ENCODE measurements at places on chromosomes 1 and 21. TPM values are rescaled to one million over a fixed set of nuclear protein-coding genes. Genes with fewer than 3 reads are reported as not detected.

- no peak for DNase-seq
- H3K4me3 ChIP-seq: no peak overlapping the region
- H3K27ac ChIP-seq: no peak overlapping the region
- no peaks in the 10 kb centered on the region for H3K27me3 ChIP-seq
- H3K36me3 ChIP-seq: peaks cover 10% of the 10 kb centered on the region
Observed at GRCh38 chr1:202938287-202938925, 11.4 kb upstream of the KLHL12 start.

GRCh38 chr1:182304627-182305026 is 87.0 kb downstream of the GLUL start:
- H3K36me3 ChIP-seq: no peaks in the 10 kb centered on the region
- peak overlapping the region; percentile 7 for H3K27ac ChIP-seq
- H3K27me3 ChIP-seq: no peaks in the 10 kb centered on the region
- DNase-seq: no peak
- H3K4me3 ChIP-seq: no peak overlapping the region

DNA sequence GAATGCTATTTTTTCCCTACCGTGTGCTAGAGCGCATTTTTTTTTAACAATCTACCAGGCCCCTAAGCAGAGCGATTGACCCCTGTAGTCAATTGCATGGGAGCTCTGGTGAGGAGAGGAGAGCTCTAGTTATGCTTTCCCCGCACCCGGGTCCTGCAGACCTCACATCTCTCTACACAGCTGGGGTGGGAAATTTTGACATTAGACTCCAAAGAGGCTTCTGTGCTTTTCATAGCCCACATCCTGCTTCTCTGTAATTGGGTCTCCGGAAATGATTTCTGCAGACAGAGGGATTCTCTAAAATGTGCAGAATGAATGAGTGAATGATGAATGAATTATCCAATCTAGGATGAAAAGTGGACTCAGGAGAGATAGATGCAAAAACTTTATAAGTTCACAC is 41.5 kb upstream of the DUSP10 start:
- peak overlapping the region; percentile 63 for H3K4me3 ChIP-seq
- no peaks in the 10 kb centered on the region for H3K36me3 ChIP-seq

OR2T35 gene
- total RNA-seq: not detected

GRCh38 chr1:237219751-237220642 is 178.0 kb downstream of the RYR2 start:
- H3K4me3 ChIP-seq: no peak overlapping the region
- no peaks in the 10 kb centered on the region for H3K4me1 ChIP-seq
- H3K27ac ChIP-seq: no peak overlapping the region
- H3K36me3 ChIP-seq: no peaks in the 10 kb centered on the region

MIA3 gene
- 52.2 TPM for total RNA-seq

FAM78B gene
- 0.79 TPM for total RNA-seq

DNA sequence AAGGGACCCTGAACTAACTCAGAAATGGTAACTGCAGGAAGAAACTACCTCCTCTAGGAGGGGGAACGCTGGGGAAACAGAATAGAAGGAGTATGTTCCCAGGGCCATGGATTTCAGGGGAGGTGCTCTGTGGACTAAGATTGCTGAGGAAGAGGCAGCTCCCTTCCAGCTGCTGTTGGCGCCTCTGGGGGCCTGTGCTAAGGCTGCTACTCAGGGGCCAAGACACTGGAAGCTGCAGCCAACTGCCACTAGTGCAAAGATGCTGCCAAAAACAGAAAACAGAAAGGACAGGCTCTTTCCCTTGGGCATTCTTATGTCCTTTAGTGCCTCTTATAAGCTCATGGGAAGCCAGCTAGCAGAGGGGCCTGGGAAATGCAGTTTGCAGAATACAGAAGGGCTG is 58.0 kb upstream of the SGIP1 start:
- no peak overlapping the region for H3K27ac ChIP-seq
- H3K4me3 ChIP-seq: no peak overlapping the region
- DNase-seq: no peak
- peaks cover 11% of the 10 kb centered on the region for H3K27me3 ChIP-seq
- no peaks in the 10 kb centered on the region for H3K36me3 ChIP-seq

DNA sequence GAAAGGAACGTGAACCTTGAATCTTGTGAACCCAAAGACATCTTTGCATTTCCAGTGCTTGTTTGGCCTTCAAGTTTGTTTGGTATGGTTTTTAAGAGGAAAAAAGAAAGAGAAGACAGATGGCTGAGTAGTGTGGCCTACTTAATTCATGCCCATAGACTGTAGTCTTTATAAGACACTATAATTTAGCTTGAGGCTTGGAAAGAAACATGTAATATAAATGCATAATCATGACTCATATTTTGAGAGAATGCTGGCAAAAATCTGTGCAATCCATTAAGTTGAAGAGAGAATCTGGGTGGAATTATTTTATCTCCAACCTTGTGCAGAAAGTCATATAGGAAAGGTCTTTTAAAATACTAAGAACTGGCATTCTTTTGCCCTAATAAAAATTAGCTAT is 179.3 kb downstream of the SIPA1L2 start:
- no peak for DNase-seq
- no peak overlapping the region for H3K27ac ChIP-seq
- no peak overlapping the region for H3K4me3 ChIP-seq
- H3K4me1 ChIP-seq: no peaks in the 10 kb centered on the region
- H3K27me3 ChIP-seq: no peaks in the 10 kb centered on the region

DNA sequence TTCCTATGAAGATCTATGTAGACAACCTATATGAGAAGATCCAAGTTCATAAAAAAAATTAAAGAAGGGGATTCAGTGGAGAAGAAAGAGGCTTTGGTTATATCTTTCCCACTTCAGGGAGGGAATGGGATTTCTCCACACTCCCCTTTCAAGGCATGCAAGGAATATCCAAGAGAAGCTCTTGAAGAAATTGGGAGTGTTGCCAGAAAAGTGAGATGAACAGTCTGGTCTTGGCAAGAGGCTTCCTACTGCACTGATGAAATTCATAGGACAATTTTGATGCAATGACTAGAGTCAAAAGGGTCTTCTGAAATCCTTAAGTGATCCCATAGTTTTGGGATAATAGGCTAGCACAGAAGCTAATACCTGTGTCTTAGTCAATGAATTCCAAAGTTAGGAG is 153.0 kb downstream of the KCTD3 start:
- no peaks in the 10 kb centered on the region for H3K27me3 ChIP-seq
- H3K27ac ChIP-seq: no peak overlapping the region

DNA sequence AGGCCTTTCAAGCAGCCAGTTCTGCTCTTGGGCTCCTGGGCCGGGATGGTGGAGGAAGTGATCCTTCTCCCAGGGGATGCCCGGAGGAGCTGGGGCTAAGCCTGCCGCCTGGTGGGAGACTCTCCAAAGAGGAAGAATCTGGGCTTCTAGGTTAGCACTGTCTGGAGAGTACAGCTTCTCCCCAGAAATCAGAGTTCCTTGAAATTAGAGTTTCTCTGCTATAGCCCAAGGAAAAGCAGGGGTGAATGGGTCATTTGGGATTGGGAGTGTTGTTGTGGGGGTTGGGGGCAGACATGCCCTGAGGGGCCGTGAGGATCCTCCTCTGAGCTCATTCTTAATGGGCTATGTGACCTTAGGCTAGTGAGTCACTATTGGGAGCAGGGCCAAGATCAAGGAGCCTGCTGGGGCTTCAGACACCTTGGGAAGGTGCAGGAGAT is 6.5 kb downstream of the LGR6 start:
- H3K27me3 ChIP-seq: peaks cover 14% of the 10 kb centered on the region
- H3K4me1 ChIP-seq: no peaks in the 10 kb centered on the region
- H3K4me3 ChIP-seq: no peak overlapping the region

DNA sequence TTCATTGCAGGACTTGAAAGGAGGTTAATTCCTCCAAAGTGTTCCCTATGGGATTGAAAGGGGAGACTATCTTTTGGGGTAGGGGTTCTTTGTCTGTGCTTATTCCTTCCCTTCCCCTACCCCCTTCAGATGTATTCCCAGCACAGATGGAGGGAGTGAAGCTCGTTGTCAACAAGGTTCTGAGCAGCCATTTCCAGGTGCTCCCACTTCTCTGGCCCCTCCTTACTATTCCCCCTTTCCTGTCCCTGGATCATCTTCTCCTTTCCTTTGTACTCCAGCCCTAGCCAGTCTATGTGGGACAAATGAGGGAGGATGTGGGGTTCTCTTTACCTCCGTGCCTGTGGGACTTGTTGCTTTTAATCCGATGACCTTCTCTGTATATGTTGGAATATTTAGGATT is 899 bp downstream of the TOMM40L start:
- DNase-seq: no peak
- H3K4me3 ChIP-seq: peak overlapping the region; percentile 94
- peaks cover 34% of the 10 kb centered on the region for H3K4me1 ChIP-seq
- H3K36me3 ChIP-seq: peaks cover 1% of the 10 kb centered on the region

INKA2 gene
- total RNA-seq: 3.9 TPM

SV2A gene
- 13.0 TPM for total RNA-seq

TACSTD2 gene
- not detected for total RNA-seq

DNA sequence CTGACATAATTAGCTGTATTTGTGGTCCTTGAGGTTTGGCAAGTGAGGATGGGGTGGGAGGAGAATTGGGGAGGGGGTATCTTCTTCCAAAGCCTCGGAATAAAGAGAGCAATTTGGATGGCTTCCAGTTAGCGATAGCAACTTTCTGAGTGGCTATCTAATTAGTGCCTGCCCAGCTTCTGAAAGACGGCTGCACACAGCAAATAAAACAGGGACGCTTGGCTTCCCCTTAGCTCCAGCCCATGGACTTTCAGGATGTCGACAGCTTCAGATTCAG is 31.1 kb downstream of the KLHDC7A start:
- no peak for DNase-seq
- no peak overlapping the region for H3K4me3 ChIP-seq
- H3K4me1 ChIP-seq: no peaks in the 10 kb centered on the region
- H3K27me3 ChIP-seq: peaks cover 12% of the 10 kb centered on the region
- no peak overlapping the region for H3K27ac ChIP-seq

DNA sequence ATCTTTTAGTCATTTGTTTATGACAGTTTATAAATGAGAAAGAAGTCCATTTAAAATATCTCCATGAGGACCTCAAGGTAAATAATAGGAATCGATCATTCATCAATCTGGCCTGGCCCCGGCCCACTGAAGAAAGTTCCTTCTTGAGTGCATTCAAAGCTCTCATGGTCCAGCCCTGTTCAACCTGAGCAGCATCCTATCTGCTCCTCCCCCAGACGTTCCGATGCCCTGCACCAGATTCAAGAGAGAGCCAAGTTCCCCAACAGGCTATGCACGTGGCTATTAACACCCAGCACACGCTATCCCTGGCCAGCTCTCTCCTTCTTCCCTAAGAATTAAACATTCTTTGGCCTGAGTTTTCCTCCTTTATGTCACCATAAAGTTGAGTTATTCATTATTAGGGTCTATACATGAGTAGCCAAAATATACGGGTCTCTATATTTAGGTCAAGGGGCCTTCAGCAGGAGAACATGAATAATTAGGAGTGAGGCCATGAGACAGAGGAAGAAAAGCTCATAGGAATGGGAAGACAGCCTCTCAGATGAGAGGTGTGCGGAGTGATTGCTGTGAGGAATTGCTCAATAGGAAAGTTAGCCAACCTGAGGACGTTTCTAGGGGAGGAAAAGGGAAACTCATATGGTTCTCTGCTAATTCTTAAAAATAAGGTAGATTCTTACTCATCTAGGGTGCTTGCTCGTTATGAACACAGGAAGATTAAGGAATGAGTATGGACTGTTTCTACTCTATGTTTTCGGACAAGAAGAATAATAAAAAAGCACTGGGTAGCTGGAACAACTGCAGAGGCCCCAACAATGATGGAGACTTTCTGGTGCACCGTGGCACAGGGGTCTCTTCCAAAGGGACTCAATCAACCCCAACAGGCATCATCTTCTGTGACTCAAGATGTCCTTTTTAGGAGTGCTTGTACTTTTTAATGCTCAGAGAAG is 23.6 kb downstream of the RUNX1 start:
- peak overlapping the region; percentile 89 for H3K27ac ChIP-seq
- DNase-seq: no peak
- no peaks in the 10 kb centered on the region for H3K27me3 ChIP-seq
- peaks cover 2% of the 10 kb centered on the region for H3K36me3 ChIP-seq
- H3K4me3 ChIP-seq: peak overlapping the region; percentile 89
- peaks cover 95% of the 10 kb centered on the region for H3K4me1 ChIP-seq

SLC5A9 gene
- not detected for total RNA-seq

- no peaks in the 10 kb centered on the region for H3K4me1 ChIP-seq
- no peaks in the 10 kb centered on the region for H3K27me3 ChIP-seq
- no peak for DNase-seq
- no peak overlapping the region for H3K27ac ChIP-seq
Observed at GRCh38 chr1:184597650-184598357, 156.9 kb downstream of the EDEM3 start.

DNA sequence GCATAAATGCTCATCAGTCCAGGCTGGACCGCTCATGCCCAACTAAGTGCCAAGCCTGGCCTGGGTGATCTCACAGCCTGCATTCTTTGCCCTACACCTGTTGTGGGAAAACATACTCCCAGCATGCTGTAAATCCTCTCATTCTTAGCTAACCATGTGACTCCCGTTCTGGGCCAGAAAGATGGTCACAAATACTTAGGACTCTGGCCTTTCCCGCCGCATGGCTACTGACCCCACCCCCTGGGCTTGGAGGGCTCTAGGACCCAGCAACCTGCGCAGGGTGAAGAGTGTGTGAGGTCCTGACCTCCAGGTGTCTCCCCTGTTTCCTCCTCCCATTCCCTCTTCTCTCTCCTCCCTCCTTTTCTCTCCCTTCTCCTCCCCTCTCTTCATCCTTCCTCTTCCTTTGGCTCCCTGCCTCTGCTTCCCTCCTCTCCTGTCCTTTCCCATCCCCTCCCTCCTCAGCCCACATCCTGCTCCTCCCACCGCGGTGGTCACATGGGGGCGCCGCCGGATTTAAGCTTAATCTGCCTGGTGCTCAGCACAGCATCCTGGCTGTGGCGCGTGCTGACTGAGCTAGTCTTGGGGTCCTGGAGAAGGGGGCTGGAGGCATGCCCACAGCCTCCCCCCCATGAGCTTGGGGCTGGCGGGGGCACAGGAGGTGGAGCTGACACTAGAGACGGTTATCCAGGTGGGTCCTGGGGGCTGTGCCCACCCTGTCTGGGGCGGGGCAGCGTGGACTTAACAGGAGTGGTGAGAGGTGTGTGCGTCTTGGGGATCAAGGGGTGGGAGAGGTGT is at the start of gene CROCC:
TSS of gene CROCC (plus strand) at position 541 of the 795 bp plus-strand sequence. CDS start at position 629, 88 bp downstream.
- peaks cover 20% of the 10 kb centered on the region for H3K4me1 ChIP-seq
- H3K27ac ChIP-seq: peak within 1 kb of the TSS; percentile 63
- peak; percentile 67 for DNase-seq
- peak within 1 kb of the TSS; percentile 85 for H3K4me3 ChIP-seq
- no peaks in the 10 kb centered on the region for H3K36me3 ChIP-seq

S100A7 gene
- total RNA-seq: not detected

Measured in activated T-cell treated with anti-CD3 and anti-CD28 coated beads, Interleukin-2, amount 50 U/mL, for 72 hours (primary cell).